C1 segment of cervical spinal cord (tissue), 14 donors: ENCODE measurements at places on chromosomes 7 and 10.

DNA sequence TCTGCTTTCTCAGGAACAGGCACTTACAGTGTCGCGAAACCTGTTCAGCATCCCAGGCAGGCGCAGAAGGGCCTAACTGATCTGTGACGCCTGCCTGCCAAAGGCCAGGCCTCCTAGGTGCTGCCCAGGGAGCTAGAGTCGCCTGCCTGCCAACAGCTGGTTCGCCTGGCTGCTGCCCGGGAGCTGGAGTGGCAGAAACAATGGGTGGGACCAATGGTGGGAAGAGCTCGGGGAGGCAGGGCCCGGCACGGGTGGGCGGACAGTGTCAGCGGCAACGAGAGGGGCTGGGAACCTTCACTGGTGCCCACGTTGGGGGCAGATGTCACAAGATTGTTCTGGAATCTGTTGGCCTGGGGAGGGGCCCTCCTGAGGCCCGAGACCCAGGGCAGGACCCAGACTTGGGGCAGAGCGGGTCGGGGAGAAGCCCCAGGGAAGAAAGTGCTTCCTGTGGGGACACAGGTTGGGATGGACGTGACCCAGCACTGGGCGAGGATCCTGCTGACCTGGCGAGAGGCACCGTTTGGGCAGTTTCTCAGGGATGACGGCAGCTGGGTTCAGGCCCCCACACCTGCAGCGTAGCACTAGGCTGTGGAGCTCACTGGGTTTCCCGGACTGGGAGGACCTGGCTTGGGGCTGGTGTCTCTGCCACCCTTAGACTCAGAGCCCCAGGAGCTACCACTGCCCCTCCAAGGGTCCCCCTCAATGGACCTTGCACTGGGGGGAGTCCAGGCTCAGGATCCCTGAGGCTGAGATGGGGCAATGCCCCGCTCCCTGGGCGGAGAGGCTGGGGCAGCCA lies 181.8 kb downstream of the ELFN1 start:
- no peak for DNase-seq

DNA sequence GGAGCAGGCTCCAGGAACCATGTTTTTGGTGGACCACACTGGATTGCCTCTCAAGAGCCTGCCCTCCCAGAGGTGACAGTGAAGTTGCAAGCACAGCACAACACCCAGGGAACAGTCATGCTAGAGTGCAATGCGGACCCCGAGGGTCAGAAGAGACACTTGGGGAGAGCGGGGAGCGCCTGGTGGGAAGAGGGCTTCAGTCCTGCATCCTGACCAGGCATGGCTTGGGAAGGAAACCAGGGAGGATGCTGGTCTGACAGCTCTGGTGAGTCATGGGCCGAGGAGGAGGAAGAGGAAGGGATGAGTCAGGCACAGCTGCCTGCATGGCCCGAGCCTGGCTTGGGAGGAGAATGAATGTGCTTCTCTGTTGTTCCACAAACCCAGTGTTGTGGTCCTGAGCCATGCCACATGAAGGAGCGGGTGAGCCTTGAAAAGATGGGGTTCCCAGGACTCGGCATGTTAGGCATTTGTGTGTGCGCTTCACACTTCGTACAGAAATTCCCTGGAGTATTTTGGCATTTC lies 29.5 kb upstream of the ANKRD2 start:
- peak; percentile 56 for DNase-seq

DNA sequence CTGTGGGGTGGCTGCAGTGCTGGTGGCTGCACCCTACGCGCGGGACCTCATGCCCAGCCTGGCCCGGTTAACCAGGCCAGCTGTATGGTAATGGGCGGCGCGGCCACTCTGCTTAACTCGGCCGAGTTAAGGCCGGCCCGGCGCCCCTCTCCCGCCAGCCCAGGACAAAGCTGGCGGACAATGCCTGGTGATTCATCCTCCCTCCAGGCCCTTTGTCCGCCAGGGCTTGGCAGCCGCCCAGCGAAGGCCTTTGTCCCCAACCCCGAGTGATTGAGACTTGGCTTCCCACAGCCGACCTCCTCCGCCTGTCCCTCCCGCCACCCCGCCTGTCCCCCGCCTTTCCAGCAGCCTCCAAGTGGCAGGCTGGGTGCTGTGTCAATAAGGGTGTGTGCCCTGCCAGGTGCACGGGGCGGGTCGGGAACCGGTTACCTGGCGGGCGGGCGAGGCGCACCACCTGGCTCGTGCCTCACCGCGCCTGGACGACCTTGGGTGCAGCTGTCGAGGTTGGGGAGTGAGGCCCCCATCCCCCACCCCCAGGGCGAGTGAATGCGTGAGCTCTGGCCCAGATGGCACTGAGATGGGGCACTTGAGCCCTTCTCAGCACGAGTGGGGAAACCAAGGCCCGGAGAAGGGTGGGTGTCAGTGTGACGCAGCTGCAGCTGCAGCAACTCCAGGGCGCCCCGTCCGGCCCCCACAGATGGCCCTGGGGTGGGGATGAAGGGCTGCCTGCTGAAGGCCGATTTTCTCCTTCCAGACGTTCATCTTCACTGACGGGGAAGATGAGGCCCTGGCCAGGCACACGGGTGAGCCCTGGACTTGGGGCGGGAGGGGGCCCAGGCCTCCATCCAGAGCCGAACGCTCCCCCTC lies 4.6 kb downstream of the LFNG start:
- DNase-seq = peak; percentile 85

DNA sequence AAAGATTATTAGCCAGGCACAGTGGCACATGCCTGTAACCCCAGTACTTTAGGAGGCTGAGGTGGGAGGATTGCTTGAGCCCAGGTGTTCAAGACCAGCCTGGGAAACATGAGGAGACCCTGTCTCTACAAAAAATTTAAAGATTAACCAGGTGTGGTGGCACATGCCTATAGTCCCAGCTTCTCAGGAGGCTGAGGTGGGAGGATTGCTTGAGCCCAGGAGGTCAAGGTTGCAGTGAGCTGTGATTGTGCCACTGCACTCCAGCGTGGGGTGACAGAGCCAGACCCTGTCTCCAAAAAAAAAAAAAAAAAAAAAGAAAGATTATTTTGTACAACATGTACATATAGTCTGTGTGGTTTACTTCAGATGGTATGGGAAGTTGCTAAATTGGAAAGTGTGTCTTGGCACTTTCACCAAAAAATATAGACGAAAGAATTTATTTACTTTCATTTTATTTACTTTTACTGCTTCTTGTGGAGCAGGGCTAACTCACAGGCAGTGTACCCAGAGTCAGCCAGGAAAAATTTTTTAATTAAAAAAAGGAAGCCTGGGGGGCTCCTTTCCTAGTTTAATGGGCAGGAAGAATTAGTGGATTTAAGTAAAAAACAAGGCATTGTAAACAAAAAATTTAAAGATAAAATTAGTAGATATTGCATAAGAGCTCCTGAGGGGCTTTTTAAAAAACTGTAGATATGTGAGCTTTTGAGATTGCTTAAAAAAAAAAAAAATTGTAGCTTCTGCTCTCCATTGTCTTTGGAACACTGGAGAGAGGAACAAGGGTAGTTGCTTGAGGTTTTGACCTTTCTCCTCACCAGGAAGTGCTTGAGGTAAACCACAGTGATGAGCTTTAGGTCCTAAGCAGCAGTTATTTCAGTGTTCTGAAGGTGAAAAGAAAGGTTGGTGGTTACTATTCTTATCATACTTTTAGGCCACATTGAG lies 44.6 kb upstream of the VDAC2 start:
- DNase-seq = no peak

DNA sequence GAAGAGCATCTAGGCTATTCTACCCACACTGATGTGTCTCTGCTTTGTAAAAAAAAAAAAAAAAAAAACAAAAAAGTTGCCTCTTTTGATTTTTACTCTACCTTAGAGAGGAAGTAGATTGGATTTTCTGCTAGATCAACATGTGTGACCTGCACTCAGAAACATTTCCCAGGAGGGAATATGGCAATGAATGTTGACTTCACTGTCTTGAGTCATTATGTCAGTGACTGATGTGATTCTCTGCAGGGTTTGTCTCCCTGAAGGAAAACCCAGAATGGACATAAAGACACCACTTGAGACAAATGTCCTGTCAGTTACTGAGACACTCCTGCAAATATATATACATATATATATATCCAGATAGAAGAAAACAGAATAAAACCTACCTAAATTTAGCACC lies 370.3 kb downstream of the BMPER start:
- DNase-seq = no peak

DNA sequence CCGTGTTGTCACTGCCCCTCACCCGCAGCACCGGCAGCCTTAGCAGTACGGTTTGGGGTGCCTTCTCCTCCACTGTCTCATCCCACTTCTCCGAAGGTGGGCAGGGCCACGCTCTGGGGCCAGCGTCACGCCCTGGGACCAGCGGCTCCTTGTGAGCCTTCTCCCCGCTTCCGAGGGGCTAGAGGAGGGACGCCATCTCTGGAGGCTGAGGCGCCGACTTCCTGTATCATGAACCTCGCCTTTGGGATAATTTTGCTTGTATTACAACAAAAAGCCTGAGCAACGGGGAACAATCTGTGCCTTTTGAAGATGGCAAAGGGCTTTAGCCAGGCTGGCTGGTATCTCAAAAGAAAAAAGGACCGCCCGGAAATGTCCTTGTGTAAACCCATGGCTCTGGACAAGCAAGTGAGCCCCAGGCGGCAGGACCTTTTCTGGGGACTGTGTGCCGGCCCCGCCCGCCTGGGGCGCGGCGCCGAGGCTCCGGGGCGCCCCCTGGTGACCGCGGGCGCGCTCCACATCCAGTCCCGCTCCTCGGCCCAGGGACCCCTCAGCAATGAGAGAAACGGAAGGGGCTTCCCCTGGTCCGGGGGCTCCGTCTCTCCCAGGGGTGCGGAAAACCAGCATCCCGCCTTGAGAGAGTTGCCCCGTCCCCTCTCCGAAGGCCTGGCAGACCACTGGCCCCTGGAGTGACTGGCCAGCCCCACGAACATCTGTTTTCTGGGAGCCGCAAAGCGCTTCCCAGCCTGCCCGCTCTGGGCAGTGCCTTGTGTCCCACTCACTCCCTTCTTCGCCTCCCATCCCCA lies 3.8 kb downstream of the DEPP1 start:
- DNase-seq = peak; percentile 58

DNA sequence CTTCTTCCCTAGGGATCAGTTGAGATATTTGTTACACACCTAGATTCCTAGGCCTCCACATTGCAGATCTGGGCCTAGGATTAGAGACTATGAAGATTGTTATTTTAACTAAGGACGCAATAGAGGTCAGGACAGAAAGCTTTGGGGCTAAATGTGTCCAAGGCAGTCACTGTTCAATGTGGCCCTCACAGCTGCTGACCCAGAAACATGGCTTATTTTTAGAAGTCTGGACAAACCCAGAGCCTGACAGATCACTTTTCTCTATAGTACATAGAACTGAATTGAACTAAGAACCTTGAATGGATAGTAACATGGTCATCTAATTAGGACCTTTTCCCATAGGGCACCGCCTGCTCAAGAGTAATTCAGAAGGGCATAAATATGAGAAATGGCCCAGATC lies 146.6 kb upstream of the AUTS2 start:
- no peak for DNase-seq

- no peak for DNase-seq
Measured at GRCh38 chr10:16689227-16689626, 128.0 kb downstream of the RSU1 start.

DNA sequence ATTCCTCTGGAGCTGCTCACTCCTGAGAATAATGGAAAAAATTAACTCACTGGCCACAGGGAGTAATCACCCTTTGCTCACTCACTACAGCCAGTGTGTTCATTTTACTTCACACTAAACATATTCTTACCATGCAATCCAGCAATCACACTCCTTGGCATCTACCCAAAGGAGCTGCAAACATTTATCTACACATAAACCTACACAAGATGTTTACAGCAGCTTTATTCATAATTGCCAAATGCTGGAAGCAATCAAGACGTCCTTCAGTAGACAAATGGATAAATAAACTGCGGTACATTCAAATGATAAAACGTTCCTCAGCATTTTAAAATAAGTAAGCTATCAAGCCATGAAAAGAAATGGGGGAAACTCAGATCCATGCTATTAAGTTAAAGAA lies 34.2 kb upstream of the POM121L12 start:
- DNase-seq = no peak

GRCh38 chr10:75197906-75198305 lies 12.7 kb upstream of the VDAC2 start:
- DNase-seq = no peak

GRCh38 chr10:108014145-108014901 lies 849.8 kb upstream of the SORCS1 start:
- DNase-seq = no peak

DNA sequence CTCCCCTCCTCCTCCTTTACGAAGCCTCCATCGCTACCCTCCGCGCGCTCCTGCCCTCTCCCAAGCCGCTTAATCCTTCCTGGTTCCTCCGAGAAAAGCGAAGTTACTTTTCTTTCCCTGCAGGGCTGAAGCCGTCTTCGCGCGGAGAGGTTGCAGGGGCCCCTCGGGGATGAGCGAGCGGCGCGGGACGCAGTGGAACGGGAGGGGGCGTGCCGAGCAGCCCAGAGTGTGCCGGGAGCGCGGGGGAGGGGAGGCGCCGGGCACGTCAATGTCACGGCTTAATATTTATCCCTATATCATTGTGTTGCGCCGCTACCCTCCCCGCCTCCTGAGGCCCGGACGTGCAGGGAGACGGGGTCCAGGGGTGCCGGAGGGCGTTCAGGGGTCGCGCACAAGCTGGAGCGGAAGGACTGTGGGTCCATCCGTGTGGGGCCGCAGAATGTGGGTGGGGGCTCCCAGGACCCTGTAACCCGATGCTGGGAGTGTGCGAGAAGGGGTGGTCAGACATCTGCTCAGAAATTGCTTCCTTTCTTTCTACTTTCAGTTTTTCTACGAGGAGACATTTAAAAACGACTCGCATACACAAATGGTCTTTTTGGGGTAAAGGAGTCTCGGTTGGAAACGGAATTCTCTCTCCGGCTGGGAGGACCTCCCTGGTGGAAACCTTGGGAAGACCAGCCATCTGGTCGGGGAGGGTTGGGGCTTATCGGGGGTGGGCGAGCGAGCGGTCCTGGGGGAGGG lies 2.4 kb downstream of the CDK6 start:
- no peak for DNase-seq

- DNase-seq = no peak
Measured at GRCh38 chr7:47343061-47343455, 238.9 kb downstream of the TNS3 start.
